ENCODE measurements at places on chromosomes 6 and 20.

DNA sequence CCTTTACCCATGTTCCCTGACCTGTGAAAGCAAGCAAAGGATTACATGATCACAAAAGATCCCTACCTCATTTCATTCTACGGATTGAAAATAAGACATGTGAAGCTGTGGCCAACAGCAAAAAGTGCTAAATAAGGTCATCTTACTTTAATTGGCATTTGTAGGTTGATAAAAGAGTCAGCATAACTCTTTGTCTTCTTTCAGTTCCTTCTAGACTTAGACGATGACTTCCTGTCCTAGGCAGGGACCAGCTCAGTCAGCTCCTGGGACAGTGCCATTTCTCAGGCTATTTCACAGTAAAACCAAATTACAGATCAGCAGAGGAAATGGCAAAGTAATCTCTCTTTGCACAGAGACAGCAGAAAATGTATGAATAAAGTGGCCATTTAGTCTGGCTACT lies 480.7 kb downstream of the RFPL4B start:
- no peak for DNase-seq

- DNase-seq = no peak
These were observed 17.5 kb upstream of the TGM6 start for GRCh38 chr20:2363187-2363586.

DNA sequence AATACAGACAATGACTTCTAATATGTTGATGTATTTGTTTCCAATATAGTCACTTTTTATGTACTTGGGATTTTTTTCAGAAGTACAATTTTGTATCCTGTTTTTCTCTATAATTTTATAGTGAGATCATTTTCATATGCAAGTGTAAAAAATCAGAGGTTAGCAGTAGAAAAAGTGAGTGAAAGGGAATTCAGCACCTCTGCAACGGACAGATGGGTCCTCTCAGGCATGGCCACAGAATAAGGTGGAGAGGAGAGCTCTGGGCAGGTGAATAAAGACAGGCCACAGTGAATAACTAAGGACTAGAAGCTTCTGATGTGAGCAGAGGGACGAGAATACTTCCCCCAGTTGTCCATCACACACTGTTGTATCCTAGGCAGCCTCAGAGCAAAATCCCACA lies 210.1 kb upstream of the CNR1 start:
- no peak for DNase-seq

DNA sequence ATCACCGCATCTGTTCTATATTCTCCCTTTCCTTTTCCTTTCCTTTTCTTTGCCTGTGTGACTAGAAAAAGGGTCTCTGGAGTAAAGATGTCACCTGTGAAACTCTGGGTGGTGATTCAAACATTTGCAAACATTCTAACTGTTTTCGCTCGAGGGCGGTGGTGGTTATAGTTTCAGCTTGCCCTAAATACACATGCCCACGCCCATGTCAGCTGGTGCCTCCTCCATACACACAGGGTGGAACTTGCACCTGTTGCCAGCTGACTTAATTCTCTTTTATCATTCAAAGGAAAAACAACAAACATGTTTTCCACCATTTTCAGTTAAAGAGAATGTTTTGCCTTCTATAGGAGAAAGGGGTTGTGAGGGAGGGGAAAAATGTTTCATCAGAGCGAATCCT lies 381.9 kb upstream of the ARID1B start:
- DNase-seq = no peak

GRCh38 chr20:2416541-2417212 lies 36.0 kb downstream of the TGM6 start:
- no peak for DNase-seq

DNA sequence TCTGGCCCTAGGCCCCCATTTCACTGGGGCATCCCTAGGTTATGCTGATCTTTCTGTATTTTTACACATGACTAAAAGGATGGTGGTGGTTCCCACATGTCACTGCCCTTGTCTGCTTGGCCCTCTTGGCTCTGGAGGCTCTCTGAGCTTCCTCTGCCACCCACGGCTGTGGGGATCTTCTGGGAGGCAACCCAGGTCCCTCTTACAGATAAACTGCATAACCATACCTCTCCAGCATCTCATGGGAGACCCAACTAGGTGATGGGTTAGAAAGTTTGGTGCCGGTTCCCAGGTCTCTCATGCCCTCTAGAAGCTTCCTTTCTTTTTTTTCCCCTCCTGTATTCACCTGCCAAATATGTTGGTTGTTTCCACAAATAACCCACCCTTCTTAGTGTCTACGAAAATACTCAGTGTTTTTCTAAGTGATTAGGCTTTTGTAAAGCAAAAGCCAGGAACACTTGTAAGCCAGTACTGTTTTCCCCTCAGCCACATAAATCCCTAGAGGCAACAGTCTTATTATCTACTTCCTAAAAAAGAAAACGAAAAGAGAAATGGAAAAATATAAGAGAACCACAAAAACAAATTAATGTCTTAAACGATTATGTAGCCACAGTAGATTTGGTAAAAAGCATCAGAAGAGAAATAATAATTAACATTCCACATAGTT lies 71.7 kb upstream of the SMLR1 start:
- no peak for DNase-seq

- DNase-seq = no peak
These were observed 185.8 kb upstream of the SGK1 start for GRCh38 chr6:134503585-134504281.

GRCh38 chr6:135129136-135129856 lies 51.8 kb upstream of the MYB start:
- DNase-seq = no peak

- no peak for DNase-seq
These were observed 51.9 kb downstream of the APCDD1L start for GRCh38 chr20:58463256-58463655.

DNA sequence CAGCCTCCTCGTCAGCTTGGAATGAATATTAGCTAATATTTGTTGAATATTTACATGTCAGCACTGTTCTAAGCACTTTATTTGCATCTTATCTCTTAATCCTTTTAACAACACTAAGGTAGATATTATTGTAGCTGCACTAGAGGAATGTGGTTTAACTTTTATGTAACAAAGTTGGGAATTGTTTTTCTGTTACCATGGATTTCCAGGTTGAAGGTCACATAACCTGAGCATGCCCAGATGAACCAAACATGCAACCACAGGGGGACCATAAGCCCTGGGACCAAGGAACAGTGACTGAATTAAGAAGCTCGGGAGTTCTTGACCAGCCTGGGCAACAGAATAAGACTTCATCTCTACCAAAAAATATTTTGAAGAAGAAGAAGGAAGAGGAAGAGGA lies 29.1 kb upstream of the YWHAB start:
- DNase-seq = no peak

DNA sequence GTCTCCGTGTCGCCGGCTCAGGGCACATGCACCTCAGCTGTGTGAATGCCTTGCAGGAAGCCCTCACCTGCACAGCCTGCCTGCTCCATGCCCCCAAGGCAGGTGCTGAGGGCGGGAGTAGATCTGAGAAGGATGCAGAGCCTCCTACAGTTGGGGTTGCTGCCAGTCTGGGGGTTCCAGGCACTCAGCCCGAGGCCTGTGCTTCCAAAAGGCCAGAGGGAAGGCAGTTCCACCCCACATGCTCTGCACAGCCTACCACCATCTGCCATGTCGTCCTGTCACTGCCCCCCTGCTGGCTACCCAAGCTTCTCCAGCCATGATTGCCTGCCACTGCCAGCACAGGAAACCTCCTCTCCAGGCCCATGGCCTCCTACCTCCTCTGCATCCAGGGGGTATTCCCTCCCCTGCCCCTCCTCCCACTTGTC lies 19.3 kb downstream of the ACSS1 start:
- no peak for DNase-seq

- DNase-seq = no peak
These were observed 23.0 kb downstream of the CPNE1 start for GRCh38 chr20:35641743-35642142.

- no peak for DNase-seq
These were observed 305.0 kb upstream of the SULF2 start for GRCh38 chr20:48090314-48090713.

- no peak for DNase-seq
These were observed 122.8 kb upstream of the BEND3 start for GRCh38 chr6:107237992-107238660.

DNA sequence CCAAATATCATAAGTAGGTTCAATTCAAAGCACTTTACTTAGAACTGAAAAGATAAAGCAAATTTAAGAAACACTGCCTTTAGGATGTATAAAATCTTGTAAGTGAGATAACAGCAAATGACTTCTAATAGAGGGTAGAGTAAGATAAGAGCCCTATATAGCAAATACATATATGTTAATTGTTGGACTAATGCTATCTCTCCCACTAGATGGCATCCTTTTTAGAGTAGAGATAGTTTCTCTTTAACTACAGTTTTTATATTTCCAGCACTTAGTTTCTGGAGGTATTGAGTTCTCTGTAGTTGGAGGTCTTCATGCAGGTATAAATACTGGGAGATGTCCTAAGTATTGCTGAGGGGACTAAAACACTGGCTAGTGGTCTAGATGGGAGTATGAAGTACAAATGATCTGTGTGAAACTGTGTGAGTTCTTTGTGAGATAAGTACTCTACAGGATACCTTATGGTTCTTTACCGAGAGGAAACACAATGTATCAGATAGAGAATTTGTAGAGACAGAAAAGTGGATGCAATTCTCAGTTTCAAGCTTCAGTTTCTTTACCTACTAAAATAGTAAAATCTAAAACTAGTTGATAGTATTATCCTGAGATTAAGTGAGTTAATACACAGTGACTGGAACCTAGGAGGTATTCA lies 399.3 kb downstream of the KHDRBS2 start:
- no peak for DNase-seq

GRCh38 chr6:3776881-3777507 lies 25.5 kb upstream of the PXDC1 start:
- no peak for DNase-seq

DNA sequence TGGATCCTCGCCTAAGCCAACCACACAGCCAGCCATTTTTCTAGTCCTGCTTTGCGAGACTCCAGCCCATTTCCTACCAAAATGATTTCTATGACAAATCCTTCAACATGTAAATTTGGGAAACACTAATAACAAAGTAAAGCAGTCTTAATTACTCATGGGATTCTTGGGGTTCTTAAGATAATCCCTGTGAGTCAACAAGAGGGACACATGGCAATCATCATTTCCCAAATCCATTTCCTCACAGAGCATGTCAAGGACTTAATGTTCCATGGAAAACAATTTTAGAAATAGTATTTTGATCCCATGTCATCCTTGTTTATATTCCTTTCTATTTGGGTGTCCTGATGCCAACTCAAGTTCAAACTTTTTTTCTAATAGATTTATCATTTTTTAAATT lies 322.7 kb upstream of the NOX3 start:
- no peak for DNase-seq
